ENCODE measurements at places on chromosomes 12 and 14.

DNA sequence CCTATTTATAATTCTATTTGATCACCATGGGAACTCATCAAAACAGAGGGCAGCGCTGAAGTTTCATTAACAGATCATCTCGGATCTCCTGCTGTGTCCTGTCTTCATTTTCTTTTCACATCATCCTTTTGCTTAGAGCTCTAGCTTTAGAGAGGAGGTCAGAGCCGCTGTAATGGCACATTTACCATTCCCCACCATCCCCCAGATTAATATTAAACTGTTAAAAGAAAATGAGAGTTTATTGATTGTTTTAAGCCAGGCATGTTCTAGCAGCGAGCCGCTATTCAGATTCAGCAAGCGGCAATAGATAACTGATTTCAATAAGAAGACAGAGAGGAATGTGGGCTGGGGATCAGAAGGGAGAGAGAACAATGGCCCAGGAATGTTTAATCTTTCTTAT is 308.8 kb downstream of the EGLN3 start:
- no peak for DNase-seq

GRCh38 chr12:32785557-32785956 is 29.9 kb upstream of the YARS2 start:
- no peak for DNase-seq

- DNase-seq: peak; percentile 52
These were observed 7.6 kb downstream of the CEP170B start for GRCh38 chr14:104872469-104873341.

DNA sequence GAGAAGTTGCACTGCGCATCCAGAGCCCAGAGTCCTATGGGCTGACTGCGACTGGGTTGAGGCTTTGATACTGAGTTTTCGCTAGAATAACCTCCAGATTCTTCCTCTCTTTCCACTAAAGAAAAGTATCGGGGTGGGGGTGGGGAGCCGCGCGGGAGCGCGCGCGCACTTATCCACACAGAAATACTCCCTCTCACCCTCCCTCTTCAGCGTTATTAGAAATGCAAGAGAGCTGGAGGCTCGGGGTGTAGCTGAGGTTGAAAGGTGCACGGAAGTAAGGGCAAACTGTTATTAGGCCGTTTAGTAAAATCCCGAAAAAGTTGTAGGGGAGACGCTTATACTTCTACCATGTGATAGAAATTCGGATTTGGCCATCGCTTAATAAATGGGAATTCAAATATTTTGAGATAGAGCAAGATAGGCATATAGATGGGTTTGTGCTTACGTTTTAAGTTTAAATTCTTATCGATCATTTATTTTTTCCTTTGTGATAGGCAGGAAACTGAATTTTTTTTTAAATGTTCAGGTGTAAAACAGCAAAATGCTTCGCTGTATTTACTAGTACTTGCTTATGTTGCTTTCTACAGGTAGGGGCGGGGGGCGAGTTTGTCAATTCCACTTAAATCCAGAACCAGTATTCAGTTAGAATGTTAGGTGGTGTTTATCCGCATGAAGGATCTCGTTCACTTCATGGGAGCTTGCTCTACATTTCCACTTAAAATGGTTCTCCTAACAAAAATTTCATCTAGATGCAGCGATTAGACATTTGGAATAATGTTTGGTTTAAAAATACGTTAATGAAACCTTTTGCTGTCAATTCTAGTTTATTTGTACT is 1.1 kb downstream of the ARHGAP5 start:
- DNase-seq: peak; percentile 41

DNA sequence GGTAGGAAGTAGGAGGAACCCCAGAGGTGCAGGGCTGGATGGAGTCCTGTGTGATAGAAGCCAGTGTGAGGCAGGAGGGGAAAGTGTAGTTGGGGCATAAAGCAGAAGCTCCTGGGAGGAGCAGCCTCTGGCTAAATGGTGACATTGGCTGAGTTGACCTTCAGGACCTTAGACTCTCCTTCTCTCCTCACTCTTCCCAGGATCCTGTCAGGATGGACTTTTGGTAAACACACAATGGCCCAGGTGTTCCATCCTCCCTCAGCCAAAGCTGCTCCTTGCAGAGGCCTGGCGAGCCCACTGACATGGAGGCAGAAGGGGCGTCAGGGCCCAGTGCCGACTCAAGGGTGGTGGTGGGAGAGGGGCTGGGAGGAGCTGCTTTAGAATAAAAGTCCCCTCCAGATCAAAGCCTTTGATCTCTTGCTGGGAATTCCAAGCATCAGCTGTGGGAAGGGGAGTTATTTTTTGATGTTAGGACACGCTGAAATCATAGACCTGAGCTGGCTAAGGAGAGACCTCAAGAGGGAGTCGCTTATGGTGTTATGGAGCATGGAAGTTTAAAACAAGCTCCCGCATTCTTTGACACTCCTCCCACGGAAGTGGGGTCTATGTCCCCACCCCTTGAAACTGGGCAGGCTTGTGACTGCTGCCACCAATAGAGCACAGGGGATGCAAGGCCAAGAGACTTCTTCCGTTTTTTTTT is 44.1 kb downstream of the SMIM41 start:
- DNase-seq: no peak

DNA sequence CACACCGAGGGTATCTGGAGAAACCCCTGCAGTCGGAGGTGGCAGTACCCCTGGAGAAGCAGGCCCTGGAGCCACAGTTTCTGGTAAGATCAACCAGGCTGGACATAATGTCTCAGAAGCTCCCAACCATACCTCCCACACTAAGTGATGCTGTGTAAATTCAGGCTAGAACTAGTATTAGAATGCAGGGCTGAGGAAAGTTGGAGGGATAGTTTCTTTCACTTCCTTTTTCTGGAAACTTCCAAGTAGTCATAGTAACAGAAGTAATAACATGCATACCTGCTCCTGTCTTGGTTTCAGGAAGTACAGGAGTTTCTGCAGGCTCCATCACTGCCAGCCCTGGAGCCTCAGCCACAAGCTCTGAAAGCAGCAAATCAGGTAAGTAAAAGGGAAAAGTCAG is 228.1 kb upstream of the CNTN1 start:
- DNase-seq: no peak

DNA sequence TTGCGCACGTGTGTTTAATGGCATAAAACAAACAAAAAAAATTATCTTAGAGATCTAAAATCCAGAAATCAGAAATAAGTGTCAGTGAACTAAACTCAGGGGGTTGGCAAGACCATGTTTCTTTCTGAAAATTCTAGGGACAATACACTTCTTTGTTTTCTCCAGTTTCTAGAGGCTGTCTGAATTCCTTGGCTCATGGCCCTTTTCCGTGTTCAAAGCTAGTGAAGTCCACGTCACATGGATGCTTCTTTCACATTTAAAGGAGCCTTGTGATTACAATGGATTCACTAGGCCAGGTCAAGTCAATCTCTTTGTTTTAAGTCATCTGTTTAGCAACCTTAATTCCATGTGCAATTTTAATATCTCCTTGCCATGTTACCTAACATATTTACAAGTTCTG is 22.4 kb downstream of the SLCO1B3 start:
- no peak for DNase-seq

DNA sequence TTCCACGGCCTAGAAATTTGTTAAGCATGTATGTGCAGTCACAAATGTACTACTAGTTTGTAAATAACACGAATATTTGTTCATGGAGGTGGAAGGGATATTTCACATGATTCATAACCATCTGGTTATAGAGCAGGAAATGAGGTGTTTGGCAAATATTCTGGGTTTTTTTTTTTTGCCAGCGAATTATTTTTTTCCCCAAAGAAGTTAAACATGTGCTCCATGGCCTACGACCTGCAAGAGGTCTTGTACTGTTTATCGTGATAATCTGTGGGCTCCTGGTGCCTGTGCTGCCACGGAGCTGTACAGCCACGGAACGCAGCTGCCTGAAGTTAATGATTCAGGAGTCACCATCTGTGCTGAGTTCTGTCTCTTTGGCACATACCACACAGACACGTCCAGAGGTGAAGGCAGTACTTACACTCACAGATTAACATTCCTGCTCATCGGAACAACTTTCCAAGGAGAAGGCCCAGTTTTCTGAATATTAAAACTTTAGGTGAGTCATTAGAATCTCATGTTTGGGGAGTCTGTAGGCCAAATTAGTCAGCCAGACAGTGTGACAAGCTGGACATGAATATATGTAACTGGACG is 156.3 kb downstream of the TMX1 start:
- DNase-seq: peak; percentile 92

DNA sequence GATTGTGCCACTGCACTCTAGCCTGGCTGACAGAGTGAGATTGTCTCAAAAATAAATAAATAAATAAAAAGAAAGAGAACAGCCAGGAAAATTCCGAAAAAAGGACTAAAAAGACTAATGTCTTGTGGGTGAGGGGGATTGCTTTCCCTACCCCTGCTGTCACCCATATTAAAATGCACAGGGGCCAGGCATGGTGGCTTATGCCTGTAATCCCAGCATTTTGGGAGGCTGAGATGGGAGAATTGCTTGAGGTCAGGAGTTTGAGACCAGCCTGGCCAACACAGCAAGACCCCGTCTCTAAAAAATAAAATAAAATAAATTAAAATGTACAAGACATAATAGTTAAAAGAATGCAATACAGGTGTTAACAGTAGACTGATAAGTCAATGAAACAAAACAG is 6.1 kb downstream of the DHRS1 start:
- DNase-seq: no peak

DNA sequence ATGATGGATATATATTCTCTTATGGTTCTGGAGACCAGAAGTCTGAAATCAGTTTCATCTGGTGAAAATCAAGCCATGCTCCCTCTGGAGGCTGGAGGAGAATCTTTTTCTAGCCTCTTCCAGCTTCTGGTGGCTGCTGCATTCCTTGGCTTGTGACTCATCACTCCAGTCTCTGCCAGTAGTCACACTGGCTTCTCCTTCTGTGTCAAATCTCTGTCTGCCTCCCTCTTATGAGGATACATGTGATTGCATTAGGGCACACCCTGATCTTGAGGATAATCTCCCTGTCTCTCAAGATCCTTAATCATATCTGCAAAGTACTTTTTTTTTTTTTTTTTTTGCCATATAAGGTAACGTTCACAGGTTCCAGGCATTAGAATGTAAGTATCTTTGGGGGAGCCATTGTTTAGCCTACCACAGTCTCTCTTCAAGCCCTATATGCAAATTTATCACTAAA is 17.7 kb downstream of the DNAL1 start:
- peak; percentile 94 for DNase-seq

- DNase-seq: no peak
These were observed 412.5 kb downstream of the RMST start for GRCh38 chr12:97875064-97875463.

- DNase-seq: no peak
These were observed 7.6 kb downstream of the CALCOCO1 start for GRCh38 chr12:53719649-53720048.

GRCh38 chr12:124369055-124369826 is 74.3 kb downstream of the RFLNA start:
- DNase-seq: peak; percentile 97

- DNase-seq: no peak
These were observed 109.3 kb upstream of the ETV6 start for GRCh38 chr12:11540156-11540555.

- DNase-seq: no peak
These were observed 33.2 kb downstream of the CKAP4 start for GRCh38 chr12:106214571-106214970.

GRCh38 chr12:1324910-1325309 is 269.5 kb downstream of the FBXL14 start:
- peak; percentile 53 for DNase-seq

DNA sequence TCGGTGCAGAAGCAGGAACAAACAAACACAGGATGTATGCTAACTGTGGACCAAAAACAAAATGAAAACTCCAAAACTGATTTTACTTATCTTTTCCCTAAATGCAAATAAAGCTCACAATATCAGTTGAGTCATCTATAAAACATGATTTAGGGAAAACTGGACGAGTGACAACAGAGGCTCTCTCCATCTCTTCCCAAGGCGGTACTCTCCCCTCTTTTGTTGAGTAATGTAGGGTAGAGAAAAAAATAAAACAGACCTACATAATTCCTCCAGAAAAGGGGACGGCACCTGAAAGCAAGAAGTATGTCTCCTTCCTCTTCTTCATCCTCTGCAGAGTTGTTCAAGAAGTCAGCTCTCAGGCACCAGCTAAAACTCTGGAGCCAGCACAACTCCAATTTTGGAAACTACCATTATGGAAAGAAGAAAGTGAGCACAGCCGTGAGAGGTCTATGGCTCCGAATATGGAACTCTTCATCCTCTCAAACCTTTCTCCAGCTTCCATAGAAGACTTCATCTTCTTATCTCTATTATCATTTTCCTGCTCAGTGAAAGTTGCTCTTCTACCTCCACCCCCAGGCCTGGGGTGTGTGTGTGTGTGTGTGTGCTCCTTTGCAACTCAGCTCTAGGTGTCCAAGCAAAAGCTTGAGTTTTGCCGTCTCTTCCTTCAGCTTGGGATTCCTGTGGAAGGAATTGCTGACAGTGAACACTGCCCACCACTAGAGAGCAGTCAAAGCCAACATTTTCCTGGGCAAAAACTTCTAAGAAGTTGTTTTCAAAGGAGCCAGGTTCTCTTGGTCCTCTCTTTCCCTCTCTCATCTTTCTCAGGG is 155.4 kb downstream of the DIO2 start:
- DNase-seq: peak; percentile 70

DNA sequence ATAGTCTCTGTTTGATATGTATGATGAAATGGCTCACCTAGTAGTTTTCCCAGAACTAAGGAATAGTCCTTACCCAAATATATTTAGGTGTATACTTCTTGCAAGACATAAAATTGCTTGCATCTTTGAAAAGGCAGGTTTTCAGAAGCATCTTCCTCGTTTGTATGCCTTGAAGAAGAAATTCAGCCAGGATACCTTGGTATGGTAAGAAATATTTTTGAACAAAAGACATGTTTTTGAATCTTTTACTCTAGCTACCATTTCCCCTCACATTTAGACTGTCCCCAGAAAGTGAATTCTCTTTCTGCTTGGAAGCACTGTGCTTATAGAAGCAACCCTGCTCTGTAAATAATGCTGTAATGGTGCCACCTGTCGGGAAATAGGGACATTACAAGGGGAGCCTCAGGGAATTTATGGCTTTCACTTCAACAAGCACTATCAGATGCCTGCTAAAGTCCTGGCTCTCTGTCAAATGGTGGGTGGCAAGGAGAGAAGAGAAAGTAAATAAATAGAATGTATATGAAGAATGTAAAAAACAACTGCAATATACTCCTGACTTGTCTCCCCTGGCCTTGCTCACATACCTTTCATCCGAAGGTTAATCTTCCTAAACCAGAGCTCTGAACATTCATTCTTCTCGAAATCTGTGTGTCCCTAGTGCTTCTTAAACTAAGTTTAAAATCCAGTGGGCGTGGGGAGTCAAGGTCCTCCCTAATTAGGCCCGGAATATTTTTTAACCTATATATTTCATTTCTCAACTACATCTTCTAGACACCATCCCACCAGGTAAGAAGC is 6.1 kb downstream of the CCDC184 start:
- peak; percentile 53 for DNase-seq
